ENCODE measurements at places on chromosomes 5 and 9.

DNA sequence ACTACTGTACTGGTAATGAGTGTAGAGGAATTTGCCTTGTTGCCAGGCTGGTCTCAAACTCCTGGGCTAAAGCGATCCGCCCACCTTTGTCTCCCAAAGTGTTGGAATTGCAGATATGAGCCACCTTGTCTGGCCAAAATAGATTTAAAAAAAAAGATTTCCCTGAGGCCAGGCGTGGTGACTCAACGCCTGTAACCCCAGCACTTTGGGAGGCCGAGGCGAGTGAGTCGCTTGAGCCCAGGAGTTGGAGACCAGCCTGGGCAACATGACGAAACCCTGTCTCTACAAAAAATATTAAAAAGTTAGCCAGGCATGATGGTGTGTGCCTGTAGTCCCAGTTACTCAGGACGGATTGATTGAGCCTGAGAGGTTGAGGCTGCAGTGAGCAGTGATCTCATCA is 62.5 kb downstream of the IPO11 start:
- no peak for DNase-seq

- DNase-seq = no peak
Measured at GRCh38 chr5:133112026-133112660, 60.3 kb downstream of the HSPA4 start.

- DNase-seq = no peak
Measured at GRCh38 chr5:31894141-31894540, 255.2 kb downstream of the PDZD2 start.

GRCh38 chr5:77568082-77568481 is 70.4 kb downstream of the OTP start:
- DNase-seq = no peak

GRCh38 chr5:36452424-36453006 is 150.8 kb upstream of the RANBP3L start:
- no peak for DNase-seq

DNA sequence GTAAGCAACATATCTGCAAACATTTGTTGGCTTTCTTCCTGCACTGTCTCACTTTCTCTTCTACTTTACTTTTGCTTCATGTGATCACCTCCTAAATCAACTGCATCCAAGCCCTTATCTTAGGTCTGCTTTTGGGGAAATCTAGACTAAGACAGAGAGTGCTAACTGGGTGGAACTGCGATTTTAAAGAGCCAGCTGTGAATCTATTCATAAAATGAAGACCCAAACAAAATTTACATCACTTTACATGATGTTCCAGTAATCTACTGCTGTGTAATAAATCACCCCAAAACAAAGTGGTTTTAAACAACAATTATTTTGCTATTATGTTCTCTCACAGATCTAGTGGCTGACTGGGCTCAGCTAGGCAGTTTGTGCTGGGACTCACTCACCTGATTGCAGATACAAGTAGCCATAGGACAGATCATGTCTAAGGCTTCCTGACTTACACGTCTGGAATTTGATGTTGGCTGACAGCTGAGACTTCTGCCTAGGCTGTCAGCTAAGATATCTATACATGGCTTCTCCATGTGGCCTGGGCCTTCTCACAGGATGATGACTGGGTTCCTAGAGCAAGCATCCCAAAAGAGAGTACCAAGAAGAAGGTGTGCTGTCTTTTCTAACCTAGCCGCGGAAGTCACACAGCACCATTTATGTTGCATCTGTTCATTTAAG is 145.1 kb upstream of the TBCA start:
- DNase-seq = no peak

GRCh38 chr5:56575821-56576220 is 239.5 kb upstream of the MAP3K1 start:
- no peak for DNase-seq

DNA sequence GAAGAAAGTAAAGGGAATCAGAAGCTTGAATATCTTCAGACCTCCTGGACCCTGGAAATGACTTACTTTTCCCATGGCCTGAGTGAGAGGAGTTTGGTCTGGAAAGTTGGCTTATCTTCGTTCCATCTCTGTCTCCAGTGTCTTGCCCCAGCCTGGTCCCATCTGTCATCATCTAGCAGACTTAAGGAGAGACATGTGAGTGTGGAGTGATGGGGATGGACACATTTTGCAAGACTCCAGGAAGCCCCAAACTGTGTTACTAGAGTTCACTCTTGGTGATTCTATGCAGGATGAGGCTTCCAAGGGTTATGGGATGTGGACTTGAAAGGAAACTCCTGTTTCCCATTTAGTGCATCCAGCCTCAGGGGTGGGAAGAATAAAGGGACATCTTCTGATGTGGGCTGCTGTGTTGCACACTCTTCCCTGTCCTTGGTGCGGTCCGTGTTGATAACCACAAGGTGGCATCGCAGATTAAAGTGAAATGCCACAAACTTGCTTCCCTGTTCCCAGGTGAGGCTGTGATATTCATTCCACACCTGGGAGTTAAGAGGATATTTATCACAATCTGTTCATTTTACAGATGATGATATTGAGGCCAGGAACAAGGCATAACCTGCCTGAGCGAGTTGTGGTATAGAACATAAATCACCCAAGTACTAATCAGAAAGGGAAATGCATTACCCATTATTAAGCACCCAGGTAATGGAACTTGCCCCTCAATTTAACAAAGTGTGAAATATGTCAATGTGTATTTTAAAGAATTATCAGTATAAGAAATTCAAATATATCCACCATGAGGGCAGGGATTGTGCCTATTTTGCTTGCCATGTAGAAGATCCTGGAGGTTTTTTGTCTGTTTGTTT is 269.9 kb upstream of the PAPPA start:
- DNase-seq = no peak

DNA sequence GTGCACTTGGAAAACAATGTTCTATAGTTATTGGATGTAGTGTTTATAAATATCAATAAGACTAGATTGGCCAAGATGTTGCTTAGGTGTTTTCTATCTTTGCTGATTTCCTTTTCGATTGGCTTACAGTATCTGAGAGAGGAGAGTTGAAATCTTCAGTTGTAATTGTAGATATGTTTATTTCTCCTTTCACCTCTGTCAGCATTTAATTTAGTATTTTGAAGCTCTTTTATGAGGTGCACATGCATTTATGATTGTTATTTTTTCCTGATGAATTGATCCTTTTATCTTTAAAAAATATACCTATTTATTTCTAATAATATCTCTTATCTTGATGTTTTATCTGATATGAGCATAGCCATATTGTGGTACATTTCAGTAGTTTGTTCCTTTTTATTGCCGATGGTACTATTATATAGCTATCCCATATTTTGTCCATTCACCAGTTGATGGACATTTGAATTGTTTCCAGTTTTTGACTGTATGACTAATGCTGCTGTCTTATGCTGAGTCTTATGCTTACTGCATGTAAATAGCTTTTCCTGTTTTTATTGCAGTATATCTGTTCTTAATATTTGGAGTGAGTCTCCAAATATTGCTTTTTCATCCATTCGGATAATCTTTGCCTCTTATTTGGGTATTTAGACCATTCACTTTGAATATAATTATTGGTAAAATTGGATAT is 34.7 kb downstream of the ERCC6L2 start:
- DNase-seq = no peak

DNA sequence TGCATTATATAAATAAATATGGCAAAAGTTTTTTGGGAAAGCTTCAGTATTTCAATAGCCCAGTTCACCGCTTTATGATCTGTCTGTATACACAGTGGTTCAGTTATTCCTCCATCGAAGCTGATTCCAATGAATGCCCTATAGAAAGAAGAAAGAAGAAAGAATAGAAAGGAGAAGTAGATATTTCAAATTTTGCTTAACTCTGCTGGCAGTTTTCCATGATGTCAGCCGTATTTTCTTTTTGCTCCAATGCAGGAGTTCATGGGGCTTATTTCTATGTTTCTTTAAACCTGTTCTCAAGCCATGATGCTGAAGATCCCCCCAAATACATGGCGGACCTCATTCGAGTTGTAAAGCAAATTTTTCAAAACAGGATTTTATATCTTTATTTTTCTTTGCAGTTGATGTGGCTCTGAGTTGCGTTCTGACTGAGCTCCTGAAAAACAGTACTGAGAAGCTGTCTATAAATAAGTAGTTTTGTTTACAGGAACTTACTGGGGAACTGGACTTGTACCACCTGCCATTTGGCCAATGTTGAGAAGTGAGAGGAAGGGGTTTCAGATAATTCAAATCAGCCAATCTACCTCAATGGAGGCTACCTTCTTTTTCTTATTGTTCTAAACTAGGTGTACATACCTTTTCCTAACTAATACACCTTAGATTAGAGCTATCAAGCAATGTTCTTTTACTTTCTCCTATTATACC is 418.5 kb upstream of the MEF2C start:
- DNase-seq = no peak

DNA sequence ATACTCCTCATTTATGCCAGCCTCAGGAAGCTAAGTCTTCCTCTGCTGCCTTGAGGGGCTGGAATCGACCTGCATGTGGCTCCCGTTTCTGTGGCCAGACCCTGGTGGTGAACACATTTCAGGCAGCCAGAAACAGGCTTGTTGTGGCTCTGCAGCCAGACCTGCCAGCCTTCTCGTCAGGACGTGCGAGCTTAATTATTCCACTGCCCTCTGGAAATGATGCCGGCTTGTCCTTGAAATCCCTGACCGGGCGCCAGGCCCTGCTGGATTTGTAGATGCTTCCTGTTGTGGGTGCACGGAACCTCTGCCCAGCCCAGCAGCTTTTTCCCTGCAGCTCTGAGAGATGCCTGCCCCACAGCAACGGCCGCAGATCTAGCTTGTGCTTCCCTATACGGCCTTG is 41.6 kb downstream of the PDZD2 start:
- no peak for DNase-seq

DNA sequence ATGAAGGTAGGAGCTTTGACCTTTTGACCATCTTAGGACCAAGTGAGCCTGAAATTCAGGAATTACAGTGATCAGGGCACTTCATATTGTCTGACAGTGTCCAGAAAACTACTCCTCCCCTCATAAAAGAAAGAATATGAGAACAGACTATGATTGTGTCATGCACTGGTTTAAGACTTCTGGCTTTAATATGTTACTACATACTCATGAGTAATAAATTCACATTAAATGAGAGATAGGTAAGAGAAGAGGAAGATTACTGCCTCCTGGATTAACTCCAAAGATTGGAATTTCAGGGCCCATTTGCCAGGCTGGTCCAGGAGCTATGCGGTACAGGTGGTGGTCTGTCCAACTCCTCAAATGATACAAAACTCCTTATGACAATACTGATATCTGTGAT is 213.5 kb upstream of the ADRA1B start:
- no peak for DNase-seq

DNA sequence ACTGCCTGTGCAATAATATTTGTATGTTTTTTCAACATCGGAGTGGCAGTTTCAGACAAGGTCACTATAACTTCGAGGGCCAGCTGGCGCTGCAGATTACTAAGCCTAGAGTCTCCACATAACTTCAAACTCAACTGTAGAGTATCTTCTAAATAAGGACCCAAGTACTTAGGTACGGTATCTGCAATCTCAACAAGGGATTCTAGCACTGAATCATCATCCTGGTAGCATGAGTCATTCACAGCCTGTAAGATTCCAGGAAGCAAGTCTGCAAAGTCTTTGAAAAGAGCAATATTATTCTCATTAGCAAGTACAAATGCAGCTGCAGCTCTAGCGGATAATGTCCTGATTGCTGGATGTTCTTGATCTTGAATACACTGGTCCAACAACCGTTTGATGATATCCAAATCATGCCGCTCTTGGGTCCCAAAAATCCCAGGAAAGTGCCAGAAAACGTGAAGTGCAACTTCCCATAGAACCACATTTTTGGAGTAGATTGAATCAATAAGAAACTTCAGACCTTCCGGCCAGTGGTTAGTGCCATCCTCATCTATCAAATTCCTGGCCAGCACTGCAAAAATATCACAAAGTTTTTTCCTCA is 654 bp downstream of the RANBP6 start:
- no peak for DNase-seq

DNA sequence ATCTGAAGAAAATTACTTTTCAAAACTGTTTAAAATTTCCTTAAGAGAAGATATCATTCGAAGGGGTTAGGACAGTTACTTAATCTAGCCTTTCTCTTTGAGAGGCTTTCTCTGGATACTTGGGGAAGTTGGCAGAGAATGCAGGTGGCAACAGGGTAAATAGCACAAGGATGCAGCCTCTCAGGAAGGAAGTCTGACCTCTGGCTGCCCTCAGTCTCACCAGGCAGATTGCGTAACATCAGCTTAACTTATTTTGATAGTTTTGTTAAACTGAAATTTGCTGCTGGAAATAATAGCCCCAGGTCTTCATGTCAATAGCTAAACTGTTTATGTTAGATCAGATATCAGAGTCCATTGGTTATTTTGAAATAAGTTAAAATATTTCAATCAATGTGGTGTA is 20.4 kb downstream of the CCDC192 start:
- no peak for DNase-seq

DNA sequence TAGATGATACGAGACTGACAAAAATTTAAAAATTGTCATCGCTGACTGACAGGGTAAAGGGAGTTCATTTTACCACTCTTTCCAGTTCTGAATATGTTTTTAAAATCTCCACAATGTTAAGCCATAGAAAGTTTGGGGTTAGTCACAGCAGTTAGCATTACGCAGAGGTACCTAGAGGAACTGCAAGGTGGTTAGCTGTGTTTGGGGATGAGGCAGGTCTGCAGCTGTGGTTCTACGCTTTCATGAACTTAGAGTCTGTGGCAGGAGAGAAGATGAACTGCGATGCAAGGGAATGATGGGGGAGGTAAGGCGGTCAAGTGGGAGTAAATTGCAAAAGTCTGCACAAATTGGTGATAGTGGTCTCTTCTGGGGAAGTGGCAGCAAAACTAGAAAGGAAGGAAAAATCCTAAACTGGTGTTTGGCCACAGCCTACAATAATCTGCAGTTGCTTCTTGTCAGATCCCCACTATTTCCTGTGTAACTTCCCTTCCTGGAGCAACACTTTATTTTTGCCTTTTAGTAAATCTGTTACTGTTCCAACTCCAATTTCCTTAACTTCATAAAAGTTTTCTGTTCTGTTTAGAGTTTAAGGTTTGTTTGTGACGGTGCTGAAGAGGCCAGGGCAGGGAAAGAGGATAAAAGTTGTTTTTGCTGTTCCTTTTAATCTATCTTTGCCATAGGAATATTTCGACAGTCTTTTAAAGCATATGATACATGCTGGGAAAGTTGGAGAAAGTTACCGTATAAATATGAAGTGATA is 38.6 kb upstream of the SNX2 start:
- no peak for DNase-seq

GRCh38 chr9:5971740-5972139 is 43.7 kb downstream of the RANBP6 start:
- DNase-seq = no peak

DNA sequence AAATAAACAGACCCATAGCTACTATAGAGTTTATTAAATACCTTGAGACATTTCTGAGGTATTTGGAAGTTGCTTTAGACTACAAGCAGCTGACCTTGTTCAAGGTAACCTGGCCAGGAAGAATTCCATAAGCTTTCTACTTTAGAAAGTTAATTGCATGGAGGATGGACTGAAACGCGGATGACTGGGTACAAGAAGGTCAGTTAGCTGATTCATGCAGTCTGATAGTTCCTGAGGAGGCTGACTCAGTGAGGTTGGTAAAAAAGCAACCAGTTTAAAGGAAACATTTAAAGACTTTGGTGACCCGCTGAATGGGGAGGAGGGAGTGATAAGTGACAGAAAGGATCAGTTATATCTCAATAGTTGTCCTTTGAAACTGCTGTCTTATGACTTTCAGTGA is 670.1 kb upstream of the CDH9 start:
- DNase-seq = no peak

- no peak for DNase-seq
Measured at GRCh38 chr5:91293131-91293530, 90.0 kb downstream of the ARRDC3 start.

GRCh38 chr9:97560154-97560553 is 58.7 kb downstream of the TMOD1 start:
- no peak for DNase-seq

Data from stimulated activated CD4-positive, alpha-beta T cell treated with anti-CD3 and anti-CD28 coated beads, Interleukin-4, amount 100 ng/mL, for 4 hours (primary cell).